ENCODE measurements at places on chromosomes 1 and 21.

- DNase-seq = no peak
These were observed 182.3 kb downstream of the C1orf21 start for GRCh38 chr1:184569106-184569505.

- no peak for DNase-seq
These were observed 459.0 kb downstream of the SIPA1L2 start for GRCh38 chr1:232170909-232171308.

- no peak for DNase-seq
These were observed 25.1 kb upstream of the PLEKHA6 start for GRCh38 chr1:204384636-204385352.

DNA sequence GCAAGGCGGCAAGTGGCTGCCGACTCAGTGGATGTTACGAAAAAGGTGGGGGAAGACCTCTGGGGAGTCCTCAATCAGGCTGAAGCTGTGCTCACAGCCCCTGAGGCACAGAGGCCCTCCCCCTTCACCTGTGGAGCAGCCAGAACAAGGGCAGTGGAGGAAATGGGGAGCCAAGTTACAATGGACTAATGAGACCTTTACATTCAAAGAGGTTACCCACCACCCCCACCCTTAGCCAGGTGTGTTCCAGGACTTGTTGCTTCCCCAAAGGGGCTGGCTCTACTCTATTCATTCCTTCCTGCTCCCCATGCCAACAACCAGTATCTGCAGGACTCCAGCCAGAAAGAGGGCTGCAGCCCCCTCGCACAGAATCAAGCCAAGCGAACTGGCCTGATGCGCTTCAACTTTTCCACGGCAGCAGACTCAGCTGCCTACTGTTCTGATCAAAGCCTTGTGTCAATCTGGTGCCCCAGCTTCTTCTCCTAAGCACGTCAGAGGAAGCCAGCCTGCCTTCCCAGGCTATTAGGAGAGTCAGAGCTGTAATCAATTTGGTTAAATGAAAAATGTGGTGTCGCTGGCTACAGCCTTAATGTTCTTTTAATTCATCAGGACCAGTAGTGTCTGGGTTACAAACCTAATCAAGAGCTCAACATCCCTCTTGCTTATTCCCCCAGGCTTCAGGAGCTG lies 1.8 kb upstream of the SYT2 start:
- DNase-seq = no peak

- DNase-seq = no peak
These were observed 46.9 kb upstream of the TMEM51 start for GRCh38 chr1:15106608-15107007.

- DNase-seq = no peak
These were observed 222.0 kb downstream of the OMA1 start for GRCh38 chr1:58324558-58324957.

DNA sequence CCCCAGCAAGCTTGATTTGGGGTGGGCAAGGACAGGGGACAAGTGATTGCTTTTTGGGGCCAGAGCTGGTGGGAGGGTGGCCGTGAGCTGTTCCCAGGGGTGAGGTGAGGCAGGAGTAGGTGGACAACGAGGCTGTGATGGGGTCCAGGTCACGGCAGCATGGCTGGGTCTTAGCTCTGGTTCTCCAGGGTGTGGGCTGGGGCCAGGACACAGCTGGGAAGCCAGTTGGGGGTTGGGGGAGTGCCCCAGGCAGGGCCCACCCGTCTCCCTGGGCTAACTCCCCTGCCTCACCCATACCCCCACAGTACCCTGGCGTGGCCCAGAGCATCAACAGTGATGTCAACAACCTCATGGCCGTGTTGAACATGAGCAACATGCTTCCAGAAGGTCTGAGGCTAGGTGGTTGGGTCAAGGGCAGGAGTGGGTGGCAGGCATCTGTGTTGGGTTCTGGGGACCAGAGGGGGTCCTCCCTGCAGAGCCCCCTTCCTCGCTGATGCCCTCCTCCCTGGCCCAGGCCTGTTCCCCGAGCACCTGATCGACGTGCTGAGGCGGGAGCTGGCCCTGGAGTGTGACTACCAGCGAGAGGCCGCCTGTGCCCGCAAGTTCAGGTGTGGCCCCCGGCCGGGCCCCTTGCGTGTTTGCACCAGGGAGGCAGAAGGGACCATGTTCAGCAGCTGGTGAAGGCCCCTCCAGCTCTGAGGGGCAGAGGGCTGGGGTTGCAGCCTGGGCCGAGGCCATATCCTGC lies 43.3 kb downstream of the COQ8A start:
- peak; percentile 16 for DNase-seq

GRCh38 chr1:32273391-32274208 lies 18.3 kb upstream of the HDAC1 start:
- peak; percentile 85 for DNase-seq

- no peak for DNase-seq
These were observed 9.6 kb downstream of the UBE2J2 start for GRCh38 chr1:1264026-1264425.

GRCh38 chr1:242870966-242871365 lies 346.5 kb upstream of the PLD5 start:
- no peak for DNase-seq

GRCh38 chr1:168234846-168235547 lies 9.2 kb downstream of the SFT2D2 start:
- peak; percentile 71 for DNase-seq

- DNase-seq = no peak
These were observed 53.6 kb upstream of the HP1BP3 start for GRCh38 chr1:20840731-20841130.

DNA sequence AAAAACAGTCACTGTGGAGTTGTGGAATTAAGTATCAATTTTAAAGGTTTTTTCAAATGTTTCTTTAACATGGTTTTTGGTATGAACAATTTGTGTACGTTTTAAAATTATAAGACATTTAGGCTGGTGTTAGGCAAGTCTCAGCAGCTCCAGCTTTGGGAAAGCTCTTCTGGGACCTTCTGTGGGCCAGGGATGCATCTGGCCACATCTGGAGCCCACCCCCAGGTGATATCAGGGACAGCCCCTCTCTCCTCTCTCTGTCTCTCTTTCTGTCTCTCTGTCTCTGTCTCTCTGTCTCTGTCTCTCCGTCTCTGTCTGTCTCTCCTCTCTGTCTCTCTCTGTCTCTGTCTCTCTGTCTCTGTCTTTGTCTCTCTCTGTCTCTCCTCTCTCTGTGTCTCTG lies 1.3 kb upstream of the COL6A1 start:
- no peak for DNase-seq

GRCh38 chr1:77794550-77794949 lies 15.1 kb downstream of the MIGA1 start:
- DNase-seq = no peak

- no peak for DNase-seq
These were observed 21.9 kb downstream of the UBASH3A start for GRCh38 chr21:42425591-42425990.

All from iPS-NIHi11 (cell line).